PC-3 (cell line): ENCODE measurements at places on chromosomes 12 and 14. TPM values are rescaled to one million over a fixed set of nuclear protein-coding genes. Genes with fewer than 3 reads are reported as not detected.

DNA sequence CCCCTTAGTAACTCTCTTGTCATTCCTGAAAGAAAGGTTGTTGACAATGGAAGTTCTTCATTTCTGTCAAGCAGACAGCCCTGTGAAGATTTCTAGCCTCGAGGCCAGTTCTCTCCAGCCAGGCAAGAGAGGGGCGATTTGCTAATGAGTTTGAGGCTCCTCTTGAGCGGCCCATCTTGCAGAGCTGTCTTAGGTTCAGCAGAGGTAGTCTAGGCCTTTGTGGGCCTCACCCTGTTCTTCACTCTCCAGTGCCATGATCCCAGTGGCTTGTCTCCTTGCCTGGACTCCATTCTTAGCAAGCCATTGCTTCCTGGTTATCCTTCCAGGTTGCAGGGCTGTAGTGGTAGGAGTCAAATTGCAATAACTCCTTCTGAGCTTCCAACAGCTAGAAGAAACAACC is 9.7 kb downstream of the TPH2 start:
- DNase-seq = no peak

GRCh38 chr14:56351861-56352260 is 227.7 kb upstream of the TMEM260 start:
- peak; percentile 84 for DNase-seq

- peak; percentile 37 for DNase-seq
Measured at GRCh38 chr14:100902295-100903133, 1.0 kb downstream of the RTL1 start.

Gene AKAP3
- total RNA-seq = 1.1 and 1.9 TPM in 2 replicates

DNA sequence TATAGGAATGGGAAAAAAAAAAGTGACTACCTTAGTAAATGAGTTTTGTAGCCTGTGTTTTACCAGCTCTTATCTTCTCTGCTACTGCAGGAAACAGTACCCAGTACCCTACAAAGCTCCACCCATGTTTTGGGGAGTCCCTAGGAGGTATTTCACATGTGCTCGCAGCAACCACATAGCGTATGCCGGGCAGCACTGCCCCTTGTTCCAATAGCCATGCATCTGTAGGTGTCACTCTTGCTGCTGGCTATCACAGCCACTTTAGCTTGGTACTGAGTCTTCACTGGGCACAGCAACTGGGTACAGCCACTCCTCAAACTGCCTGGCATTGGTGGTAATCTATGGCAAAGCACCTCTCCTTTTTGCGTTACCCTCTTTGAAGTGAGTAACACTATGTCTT is 2.0 kb upstream of the MDM1 start:
- DNase-seq = peak; percentile 28
